ENCODE measurements at places on chromosomes 11 and 22. TPM values are rescaled to one million over a fixed set of nuclear protein-coding genes. Genes with fewer than 3 reads are reported as not detected.

DNA sequence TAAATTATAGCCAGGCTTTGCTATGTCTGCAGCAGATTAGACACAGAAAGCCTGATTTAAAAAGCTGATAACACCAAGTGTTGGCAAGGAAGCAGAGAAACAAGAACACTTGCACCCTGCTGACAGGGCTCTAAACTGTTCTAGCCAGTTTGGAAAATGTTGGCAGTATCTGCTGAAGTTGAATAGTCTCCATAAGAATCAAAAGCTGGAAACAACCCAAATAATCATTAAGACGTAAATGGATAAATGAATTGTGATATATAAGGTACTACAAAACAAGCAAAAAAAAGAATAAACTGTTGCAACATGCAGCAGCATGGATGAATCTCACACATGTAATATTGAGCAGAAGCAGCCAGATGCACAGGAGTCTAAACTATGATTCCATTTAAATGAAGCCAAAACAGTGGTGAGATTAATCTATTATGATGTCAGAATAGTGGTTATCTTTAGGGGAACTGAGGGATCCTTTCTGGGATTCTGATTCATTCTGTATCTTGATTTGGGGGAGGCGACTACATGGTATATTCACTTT is 40.4 kb upstream of the ADORA2A start:
- no peak overlapping the region for H3K27ac ChIP-seq
- DNase-seq: no peak
- H3K27me3 ChIP-seq: no peaks in the 10 kb centered on the region

DNA sequence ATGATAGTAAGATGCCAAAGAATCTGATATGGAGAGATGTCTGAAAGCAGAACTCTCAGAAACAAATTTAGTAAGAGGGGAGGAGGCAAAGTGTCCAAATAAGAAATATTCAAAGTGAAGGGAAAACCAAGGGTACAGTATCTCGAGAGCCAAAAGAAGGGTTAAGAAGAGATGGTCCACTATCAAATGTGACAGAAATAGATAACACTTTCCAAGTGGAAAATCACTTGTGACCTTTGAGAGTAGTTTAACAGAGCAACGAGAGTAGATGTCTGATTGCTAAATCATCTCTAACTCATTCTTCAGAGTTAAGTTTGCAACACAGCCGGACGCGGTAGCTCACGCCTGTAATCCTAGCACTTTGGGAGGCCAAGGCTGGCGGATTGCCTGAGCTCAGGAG is 4.3 kb upstream of the BUD13 start:
- no peak overlapping the region for H3K27ac ChIP-seq
- peaks cover 10% of the 10 kb centered on the region for H3K4me1 ChIP-seq
- H3K4me3 ChIP-seq: no peak overlapping the region
- peaks cover 5% of the 10 kb centered on the region for H3K36me3 ChIP-seq
- H3K27me3 ChIP-seq: no peaks in the 10 kb centered on the region
- DNase-seq: no peak

Gene OR4D5
- not detected for total RNA-seq

GRCh38 chr11:125778728-125779127 is at the start of gene PATE2:
Gene PATE2, minus strand, starts transcription at chr11:125778828. Its CDS starts 55 bp downstream, at chr11:125778773.
- no peaks in the 10 kb centered on the region for H3K36me3 ChIP-seq

- peaks cover 47% of the 10 kb centered on the region for H3K4me1 ChIP-seq
- no peaks in the 10 kb centered on the region for H3K36me3 ChIP-seq
- peak; percentile 48 for DNase-seq
- no peak overlapping the region for H3K4me3 ChIP-seq
Observed at GRCh38 chr22:19824212-19824925, 30.3 kb downstream of the GNB1L start.

DNA sequence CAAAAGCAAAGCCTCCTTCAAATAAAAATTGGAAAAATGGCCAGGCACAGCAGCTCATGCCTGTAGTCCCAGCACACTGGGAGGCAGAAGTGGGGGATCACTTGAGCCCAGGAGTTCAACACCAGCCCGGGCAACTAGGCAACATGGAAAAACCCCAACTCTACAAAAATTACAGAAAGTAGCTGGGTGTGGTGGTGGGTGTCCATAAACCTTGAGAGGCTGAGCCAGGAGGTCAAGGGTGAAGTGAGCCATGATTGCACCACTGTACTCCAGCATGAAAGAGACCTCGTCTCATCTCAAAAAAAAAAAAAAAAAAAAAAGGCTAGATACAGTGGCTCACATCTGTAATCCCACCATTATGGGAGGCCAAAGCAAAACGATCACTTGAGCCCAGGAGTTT is 22.3 kb downstream of the DDX6 start:
- H3K27ac ChIP-seq: no peak overlapping the region
- H3K4me3 ChIP-seq: no peak overlapping the region
- no peaks in the 10 kb centered on the region for H3K27me3 ChIP-seq
- no peak for DNase-seq

- no peaks in the 10 kb centered on the region for H3K36me3 ChIP-seq
- no peak for DNase-seq
- no peak overlapping the region for H3K4me3 ChIP-seq
- H3K4me1 ChIP-seq: no peaks in the 10 kb centered on the region
Observed at GRCh38 chr11:15667127-15667725, 552.5 kb downstream of the INSC start.

DNA sequence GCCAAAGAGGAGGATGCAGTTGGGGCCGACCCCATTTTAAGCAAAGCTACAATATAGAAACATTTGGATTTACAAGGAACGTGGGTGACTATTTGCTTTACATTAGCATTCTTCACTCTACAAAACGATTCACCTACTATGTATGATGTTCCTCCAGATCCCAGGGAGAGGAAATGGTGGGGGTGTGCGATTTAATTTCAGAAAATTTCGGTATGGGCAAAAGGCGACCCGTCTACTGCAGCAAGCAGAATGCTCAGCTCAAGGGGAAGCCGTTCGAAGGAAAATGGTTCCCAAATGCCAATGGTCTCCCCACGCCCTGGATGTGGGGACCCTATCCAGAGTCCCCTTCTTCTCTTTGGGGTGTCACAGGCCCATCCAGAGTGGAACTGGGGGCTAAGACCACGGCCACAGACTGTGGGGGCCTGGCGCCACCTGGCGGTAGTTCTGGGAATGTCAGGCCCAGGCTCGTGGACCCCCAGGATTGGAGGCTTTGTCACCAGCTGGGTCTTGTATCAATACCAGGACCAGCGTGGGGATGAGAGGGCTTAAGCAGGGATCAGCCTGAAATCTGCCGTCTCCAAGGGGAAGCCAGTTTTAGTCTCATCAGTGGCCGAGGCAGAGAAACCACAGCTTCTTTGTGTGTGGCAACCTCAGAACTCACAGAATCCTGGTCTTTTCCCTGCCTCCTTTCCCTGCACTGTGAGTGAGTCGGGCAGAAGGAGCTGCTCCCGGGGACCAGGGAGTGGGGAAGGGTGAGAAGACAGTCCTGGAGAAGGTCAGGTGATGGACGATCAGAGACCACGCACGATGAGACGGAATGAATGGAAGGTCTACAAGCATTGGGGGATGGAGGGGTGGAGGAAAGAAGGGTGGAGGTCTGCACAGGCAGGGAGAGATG is 8.4 kb downstream of the LRRC10B start:
- H3K4me3 ChIP-seq: no peak overlapping the region
- peak; percentile 70 for DNase-seq
- H3K27me3 ChIP-seq: no peaks in the 10 kb centered on the region

- H3K36me3 ChIP-seq: peaks cover 2% of the 10 kb centered on the region
- H3K27me3 ChIP-seq: no peaks in the 10 kb centered on the region
- peaks cover 58% of the 10 kb centered on the region for H3K4me1 ChIP-seq
- H3K27ac ChIP-seq: no peak overlapping the region
Observed at GRCh38 chr22:30314915-30315314, 11.8 kb downstream of the TBC1D10A start.

DNA sequence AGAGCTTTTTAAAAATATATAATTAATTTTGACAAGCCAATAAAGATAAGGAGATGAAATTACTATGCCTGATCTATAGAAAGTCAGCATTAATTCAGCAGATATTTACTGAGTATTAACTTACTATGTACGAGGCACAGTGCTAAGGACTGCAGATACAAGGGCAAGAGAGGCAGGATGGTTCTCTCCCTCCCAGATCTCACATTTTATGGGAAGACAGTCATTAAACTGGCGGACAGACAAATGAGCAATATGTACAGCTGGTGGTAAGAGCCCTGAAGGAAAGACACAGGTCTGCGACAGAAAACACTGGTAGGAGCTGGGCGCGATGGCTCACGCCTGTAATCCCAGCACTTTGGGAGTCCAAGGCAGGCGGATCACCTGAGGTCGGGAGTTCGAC is 36.8 kb downstream of the MCHR1 start:
- no peak overlapping the region for H3K27ac ChIP-seq
- no peaks in the 10 kb centered on the region for H3K36me3 ChIP-seq
- DNase-seq: no peak
- H3K27me3 ChIP-seq: no peaks in the 10 kb centered on the region

All from liver (tissue), 10 donors.